Mononuclear cell (primary cell): ENCODE measurements at places on chromosomes 7 and 10. TPM values are rescaled to one million over a fixed set of nuclear protein-coding genes. Genes with fewer than 3 reads are reported as not detected.

The ZNF425 gene
- total RNA-seq: 0.10 TPM

The NRG3 gene
- not detected for total RNA-seq

The SPDYE5 gene
- not detected for total RNA-seq

The HMX3 gene
- not detected for total RNA-seq

The OPN4 gene
- total RNA-seq: not detected

The PGAM2 gene
- total RNA-seq: 0.63 TPM

The ASB10 gene
- total RNA-seq: not detected

The SEMA3C gene
- 9.7 TPM for total RNA-seq
